Hindlimb muscle (tissue), 1 donor: ENCODE measurements at places on chromosomes 1 and 21.

DNA sequence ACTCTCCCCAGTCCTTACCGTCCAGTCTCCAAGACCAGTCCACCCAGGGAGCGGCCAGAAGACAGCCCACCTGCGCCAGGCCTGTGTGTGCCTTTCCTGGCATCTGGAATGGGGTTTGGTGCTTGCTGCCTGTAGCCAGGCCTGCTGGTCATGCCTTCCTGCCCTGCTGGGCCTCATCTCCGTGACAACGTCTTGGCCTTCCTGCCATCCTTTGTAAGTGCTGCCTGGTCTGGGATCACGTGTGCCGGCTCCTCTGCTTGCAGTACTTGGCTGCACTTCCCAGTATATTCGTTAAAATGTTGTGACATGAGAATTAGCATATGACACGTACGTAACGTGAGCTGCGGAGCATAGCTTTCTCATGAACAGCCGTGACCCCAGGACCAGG is 145.3 kb upstream of the COL6A1 start:
- no peak for DNase-seq

GRCh38 chr1:218683242-218683641 is 338.1 kb downstream of the TGFB2 start:
- DNase-seq, result no peak

GRCh38 chr1:155968670-155969069 is 9.7 kb downstream of the ARHGEF2 start:
- DNase-seq, result peak; percentile 73

GRCh38 chr1:231923491-231924041 is 297.0 kb downstream of the DISC1 start:
- DNase-seq, result no peak

- DNase-seq, result no peak
Observed at GRCh38 chr1:202293569-202293968, 48.2 kb downstream of the UBE2T start.

DNA sequence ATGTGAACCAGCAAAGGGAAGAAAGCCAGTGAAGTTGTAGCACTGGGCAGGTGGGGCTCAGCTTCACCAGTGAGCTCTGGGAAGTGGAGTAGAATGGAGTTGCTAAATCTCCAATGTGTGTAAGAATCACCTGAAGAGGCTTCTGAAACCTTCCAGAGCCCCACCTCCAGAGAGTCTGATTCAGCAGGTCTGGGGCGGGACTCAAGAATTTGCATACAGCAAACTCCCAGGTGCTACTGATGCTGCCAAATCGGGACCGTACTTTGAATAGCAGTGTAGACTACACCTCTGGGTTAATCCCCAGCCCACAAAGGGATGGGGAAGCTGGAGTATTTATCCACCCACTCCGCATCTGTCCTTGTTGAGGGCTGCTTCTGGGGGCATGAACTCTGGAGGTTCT is 154.3 kb downstream of the IGSF21 start:
- DNase-seq, result no peak

DNA sequence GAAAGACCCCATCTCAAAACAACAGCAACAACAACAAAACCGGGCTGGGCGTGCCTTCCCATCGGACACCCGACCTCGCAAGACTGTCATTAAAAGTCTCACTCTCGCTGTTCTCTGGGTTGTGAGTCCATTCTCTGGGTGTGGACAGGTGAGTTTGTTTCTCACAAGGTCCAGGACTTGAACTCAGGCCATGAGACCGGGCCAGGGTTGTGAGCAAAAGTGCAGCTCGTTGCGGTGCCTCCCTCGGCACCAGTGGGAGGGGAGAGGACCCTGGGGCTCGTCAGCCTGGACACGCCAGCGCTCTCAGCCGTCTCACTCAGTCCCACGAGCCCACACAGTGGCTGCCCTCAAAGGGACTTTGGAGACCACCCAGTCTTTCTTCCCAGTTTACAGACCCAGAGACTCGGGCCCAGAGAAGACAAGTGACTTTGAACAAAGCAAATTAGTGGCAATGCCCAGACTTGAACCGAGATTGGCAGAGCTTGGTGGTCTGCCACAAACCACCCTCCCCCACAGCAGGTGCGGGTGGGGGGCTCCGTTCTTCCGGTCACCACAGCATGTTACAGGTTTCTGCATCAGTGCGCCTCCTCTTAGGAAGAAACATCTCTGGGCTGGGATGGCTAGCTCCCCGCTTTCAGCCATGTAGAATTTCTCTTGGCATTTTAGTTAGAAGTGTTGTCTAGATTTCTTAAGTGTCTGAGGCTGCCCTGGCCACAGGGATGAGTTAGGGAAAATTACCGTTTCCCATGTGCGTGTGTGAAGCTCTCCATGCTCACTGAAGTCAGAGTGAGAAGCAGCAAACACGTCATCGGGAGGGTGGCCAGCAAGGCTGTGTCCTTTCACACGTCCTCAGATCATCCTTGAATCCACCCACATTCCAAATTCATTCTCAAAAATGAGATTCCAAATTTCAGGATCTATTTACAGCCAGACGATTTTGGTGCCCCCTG is 28.3 kb downstream of the LRRC3 start:
- DNase-seq, result no peak

DNA sequence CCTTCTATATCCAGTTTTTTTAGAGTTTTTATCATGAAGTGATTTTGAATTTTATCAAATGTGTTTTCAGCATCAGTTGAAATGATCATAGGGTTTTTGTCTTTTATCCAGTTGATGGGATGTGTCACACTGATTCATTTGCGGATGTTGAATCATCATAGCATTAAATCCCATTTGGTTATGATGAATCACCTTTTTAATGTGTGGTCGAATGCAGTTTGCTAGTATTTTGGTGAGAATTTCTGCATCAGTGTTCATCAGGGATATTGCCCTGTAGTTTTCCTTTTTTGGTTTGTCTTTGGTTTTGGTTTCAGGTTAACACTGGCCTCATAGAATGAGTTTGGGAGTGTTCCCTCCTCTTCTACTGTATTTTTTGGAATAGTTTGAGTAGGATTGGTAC is 80.3 kb downstream of the DIRAS3 start:
- DNase-seq, result no peak

DNA sequence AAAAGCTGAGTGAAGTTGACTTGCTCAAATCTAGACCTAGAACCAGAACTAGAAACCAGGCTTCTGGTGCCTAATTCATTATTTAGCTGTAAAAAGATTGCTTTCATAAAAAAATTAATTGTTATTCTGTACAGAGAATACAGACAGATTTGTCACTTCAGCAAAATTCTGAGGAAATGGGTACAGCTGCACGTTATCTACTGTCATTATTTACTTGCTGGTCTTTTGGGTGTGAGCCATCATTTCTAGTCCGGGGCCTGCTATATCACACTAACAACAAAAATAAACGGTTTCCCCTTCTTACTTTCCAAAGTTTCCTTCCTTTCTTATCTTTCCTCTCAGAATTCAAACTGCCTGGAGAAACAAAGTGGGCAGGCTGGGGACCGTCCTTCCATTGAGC is 68.3 kb downstream of the PTGER3 start:
- DNase-seq, result no peak

GRCh38 chr1:160096274-160097116 is 1.9 kb downstream of the IGSF8 start:
- no peak for DNase-seq

DNA sequence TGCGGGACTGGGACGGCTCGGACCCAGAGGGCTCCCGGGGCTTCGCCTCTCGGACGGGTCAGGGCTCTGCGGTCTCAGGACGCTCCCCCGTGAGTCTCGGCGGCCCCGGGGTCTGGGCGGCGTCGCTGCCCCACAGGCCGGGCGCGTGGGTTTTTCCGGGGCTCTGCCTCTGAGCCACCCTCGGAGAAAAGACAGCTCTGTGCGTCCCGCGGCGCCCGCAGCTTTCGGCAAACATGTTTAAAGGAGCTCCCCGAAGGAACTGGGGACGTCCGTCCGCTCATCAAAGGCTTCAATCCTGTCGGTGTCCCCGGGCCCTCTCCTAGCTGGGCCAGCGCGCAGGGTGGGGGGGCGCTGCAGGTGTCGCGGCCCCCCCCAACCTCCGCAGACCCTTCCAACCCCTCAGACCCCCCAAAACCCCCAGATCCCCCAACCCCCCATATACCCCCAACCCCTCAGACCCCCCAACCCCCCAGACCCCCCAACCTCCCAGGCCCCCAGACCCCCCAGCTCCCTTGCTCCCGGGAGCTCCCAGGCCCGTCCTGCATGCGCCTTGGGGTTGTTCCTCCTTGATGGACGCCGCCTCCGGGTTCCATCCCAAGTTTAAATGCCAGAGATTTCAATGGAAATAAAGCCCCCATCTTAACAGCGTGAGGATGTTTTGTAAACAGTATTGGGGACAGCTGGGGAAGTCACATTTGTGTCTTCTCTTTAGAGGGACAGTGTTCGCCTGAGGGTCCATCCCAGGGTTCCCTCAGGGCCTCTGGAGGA is 996 bp upstream of the C1orf159 start:
- DNase-seq, result no peak

GRCh38 chr1:210292231-210292871 is 36.4 kb upstream of the HHAT start:
- peak; percentile 85 for DNase-seq

GRCh38 chr1:229268505-229268904 is 2.4 kb upstream of the RAB4A start:
- no peak for DNase-seq

DNA sequence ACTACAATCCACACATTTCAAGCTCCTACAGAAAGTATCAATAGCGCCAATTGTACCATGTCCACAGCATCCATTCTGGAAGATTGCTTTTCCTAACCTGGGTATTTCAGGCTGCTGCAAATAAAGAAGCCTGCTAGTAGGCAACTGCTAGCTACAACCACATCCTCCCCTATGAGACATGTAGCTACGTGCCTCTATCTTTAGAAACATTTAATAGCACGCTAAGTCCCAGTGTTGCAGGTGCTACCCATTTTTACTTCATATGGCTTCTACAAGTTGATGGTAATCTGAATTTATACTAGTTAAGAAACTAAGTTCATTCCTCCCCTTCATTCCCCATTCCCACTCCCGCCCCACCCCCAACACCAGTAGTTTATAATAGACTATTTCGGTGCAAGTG is 7.4 kb upstream of the AMPD1 start:
- no peak for DNase-seq

- no peak for DNase-seq
Observed at GRCh38 chr1:154886281-154887015, 16.4 kb upstream of the KCNN3 start.

DNA sequence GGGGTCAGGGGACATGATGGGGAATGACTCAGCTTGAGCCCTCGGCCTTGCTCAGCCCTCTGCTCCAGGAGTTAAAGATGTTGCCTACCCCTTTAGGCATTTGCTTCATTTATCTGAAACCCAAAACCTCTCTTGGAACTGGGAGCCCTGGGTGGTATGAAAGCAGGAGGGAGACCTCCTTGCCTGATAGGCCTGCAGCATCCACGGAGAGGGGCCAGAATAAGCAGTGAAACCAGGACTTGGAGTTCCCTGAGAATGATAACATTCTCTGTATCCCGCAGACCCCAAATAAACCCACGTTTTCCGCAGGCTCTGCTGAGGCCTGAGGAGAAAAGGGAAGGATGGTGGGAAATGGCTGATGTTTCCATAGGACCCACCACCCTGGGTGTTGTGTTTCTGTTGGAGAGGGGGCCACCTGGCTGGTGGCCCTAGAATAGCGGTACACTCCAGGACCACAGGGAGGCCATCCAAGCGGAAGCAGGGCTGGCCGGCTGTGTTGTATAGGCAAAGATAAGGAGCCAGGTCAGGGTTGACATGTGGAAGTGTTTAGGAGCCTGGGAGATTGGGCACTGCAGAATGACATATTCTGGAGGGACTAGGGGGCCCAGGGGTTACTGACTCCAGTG is 77.4 kb downstream of the FOXD2 start:
- DNase-seq, result no peak

DNA sequence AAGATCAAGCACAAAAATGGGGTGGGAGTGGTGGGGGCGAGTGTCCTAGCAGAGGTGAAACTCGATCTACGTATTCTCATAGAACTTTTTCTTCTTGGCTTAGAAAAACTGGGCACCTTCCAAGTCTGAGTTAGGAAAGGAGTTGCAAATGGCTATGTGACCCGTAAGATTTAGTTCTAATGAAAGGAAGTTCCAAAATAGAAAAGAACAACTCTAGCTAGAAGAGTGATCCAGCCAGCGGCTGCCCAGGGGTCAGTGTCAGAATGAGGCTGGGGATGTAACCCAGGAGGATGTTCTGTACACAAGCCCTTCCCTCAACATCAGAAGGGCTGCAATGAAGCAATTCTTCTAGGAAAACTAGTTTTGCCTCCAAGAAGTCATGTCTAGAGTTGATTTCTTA is 5.2 kb downstream of the MTARC1 start:
- no peak for DNase-seq

DNA sequence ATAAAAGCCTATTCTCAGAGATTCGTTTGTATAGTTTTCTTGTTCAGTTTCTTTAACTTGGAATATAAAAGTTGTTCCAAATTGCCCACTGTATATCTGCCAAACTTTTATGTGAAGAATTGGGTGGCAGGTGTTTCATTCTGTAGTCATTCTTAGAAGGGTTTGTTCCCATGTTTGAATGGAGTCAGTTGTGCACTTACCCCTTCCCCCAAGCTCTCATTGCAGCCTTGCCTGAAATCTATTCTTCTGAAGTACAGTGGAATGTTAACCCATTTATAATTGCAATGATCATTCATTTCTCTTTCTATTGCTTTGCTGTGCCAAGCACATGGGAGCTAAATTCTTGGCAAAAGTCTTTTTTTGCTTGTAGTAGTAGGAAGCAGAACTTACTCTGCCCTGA is 375.3 kb upstream of the C1orf87 start:
- no peak for DNase-seq
